ENCODE measurements at places on chromosomes 2 and 18.

DNA sequence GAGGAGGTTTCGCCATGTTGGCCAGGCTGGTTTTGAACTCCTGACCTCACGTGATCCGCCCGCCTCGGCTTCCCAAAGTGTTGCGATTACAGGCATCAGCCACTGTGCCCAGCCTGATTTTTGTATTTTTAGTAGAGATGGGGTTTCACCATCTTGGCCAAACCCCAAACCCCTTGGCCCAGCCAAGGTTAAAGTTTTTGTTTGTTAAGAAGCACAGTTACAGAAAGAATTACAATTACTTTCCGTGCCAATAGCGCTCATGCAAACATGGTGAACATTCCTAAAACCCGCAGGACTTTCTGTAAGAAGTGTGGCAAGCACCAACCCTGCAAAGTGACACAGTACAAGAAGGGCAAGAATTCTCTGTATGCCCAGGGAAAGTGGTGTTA is 26.1 kb downstream of the ITSN2 start:
- no peak for DNase-seq

- no peak for DNase-seq
Measured at GRCh38 chr2:111669928-111670695, 213.9 kb downstream of the ANAPC1 start.

DNA sequence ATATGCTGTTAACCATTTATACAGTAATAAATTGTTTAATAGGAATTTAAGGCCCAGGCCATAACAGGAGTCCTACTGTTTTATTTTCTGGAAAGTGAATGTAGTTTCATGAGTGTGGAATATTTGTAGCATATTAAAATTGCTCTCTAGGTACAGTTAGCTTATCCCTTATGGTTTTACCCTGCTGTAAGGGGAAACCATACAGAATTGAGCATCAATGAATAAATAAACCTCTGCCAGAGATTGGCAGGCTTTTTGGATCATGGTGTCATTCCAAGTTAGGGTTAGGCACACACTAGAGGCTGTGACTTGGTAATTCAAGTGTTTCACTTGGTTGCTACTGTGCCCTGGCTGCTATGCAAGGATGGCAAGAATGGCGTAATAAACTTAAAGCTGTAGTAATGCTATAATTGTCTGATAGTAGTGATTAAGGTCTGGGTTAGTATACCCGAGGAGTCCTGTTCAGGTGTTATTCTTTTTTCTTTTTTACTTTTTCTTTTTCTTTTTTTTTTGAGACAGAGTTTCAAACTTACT is 30.4 kb downstream of the BMPR2 start:
- DNase-seq: no peak

DNA sequence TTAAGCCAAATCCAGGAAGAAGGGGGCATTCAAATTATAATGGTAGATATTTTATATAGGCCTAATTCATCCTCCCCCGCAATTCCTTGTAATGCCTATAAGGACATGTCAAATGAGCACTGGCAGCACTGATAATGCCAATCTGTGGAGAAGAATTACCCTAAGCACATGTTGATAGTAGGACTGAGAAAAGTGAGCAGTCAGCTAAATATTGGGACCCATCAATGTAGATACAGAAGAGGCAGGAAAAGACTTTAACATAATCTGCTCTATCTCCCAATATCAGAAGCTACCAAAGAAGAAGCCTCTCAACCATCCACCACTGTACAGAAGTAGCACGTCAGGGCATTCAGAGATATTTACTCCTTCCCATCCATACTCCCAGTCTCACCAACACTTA is 101.3 kb upstream of the REG3A start:
- no peak for DNase-seq

DNA sequence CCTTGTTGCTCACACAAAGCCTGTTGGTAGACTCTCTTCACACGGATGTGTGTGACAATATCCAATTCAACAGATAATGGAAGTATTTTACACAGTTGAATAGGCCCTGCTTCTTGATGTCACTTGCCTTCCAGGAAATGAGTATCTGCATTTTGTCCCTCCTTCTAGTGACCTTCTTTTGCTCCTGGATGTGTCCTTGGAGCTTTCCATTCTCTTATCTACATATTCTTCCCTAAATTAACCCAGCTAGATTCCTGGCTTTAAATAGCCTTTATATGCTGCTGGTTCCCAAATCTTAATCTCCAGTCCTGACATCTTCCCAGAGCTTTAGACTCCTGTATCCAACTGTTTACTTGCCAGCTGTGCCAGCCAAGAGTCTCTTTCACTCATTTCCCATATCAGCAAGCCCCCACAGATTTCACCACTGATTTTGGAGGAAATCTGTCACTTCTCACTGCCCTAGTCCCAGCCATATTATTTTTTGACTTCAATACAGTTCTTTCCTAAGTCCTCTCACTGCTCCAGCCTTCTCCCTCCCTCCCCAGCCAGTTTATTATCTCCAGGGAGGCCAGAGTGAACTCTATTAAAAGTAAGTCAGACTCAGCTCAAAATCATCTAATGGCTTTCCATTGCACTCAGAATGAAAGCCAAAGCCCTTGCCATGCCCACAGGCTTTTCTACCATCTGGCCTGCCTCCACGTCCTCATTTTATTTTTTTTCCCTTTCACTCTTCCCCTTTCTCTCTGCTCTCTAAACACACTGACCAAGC is 170.0 kb downstream of the PDE11A start:
- DNase-seq: no peak

GRCh38 chr2:234724850-234725249 is 227.0 kb upstream of the SH3BP4 start:
- no peak for DNase-seq

- DNase-seq: no peak
Measured at GRCh38 chr2:238107525-238108422, 7.6 kb downstream of the ESPNL start.
